ENCODE measurements at places on chromosomes 3 and 15. TPM values are rescaled to one million over a fixed set of nuclear protein-coding genes. Genes with fewer than 3 reads are reported as not detected.
A peak's percentile ranks its signal among the peaks of the same experiment; 100 is the strongest.

LMCD1 gene
- 50.0 TPM for total RNA-seq

PLSCR2 gene
- total RNA-seq, result not detected

COPB2 gene
- 549 TPM for total RNA-seq

NDN gene
- total RNA-seq, result 40.1 TPM

ANKRD63 gene
- total RNA-seq, result under 0.01 TPM

ZNF662 gene
- total RNA-seq, result 0.54 TPM

CCDC39 gene
- not detected for total RNA-seq

FGF12 gene
- not detected for total RNA-seq

SCAANT1 gene
- total RNA-seq, result not detected

HACL1 gene
- total RNA-seq, result 28.1 TPM

ABHD6 gene
- 4.7 TPM for total RNA-seq

IMP3 gene
- 42.1 TPM for total RNA-seq

CLDN18 gene
- total RNA-seq, result not detected

PLAAT1 gene
- total RNA-seq, result 0.54 TPM

DNA sequence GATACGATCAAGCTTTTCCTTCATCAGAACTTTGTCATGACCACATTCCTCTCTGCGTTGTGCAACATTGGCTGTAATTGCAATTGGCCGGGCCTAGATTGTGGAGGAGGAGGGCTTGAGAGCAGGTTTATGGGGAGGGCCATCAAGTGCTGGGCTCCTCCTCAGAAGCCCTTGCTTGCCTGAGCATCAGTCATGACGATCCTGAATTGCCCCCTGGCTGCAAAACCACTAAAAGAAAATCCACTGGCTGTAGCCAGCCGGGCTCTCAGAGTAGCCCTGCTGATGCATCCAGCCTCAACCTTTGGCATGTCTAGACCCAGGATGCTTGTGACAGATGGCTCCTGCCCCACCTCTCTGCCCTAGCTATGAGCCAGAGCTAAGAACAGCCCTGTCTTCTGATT is 13.4 kb upstream of the TRH start:
- no peak for DNase-seq

DNA sequence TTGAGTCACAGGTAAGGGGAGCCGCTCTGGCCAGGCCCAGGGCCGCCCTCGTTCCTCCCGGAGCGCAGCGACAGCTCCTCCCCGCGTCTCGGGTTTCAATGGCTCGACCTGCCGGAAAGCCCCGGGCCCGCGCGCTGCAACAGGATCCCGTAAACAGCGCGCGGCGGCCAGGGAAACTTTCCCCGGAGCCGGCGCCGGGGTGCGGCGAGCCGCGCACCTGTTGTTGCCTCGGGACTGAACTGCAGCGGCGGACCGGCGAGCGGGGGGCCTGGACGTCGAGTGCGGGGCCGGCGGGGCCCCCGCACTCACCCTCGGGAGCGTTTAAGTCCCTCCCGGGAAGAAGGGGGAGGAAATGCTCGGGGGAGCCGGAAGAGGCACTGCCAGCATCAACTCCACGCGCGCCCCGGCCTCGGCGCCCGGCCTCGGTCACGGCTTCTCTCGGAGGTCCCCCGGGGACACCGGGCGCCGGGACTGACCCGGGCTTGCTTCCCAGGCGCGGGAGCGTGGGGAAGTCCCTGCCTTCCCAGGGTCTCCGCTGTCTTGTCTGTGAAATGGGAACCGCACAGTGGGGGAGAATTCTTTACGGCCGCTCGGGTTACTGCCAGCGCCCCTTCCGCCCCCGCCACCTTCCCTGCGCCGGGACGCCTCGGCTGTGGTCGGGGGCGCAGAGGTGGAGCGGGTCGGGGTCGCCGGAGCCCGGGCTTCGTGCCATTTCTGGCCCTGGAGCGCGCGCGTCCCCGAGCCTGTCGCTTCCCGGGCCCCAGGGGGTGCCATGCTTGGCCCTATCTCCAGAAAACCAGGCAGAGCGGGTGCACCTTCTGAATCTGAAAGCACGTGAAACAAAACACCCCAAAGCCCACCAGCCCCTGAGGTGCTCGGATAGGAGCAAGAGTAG is 7.5 kb upstream of the PGPEP1L start:
- DNase-seq, result peak; percentile 72

GRCh38 chr3:18766974-18767373 is 341.8 kb upstream of the SATB1 start:
- DNase-seq, result no peak

GRCh38 chr3:53261712-53262111 is 5.9 kb upstream of the TKT start:
- DNase-seq, result no peak

DNA sequence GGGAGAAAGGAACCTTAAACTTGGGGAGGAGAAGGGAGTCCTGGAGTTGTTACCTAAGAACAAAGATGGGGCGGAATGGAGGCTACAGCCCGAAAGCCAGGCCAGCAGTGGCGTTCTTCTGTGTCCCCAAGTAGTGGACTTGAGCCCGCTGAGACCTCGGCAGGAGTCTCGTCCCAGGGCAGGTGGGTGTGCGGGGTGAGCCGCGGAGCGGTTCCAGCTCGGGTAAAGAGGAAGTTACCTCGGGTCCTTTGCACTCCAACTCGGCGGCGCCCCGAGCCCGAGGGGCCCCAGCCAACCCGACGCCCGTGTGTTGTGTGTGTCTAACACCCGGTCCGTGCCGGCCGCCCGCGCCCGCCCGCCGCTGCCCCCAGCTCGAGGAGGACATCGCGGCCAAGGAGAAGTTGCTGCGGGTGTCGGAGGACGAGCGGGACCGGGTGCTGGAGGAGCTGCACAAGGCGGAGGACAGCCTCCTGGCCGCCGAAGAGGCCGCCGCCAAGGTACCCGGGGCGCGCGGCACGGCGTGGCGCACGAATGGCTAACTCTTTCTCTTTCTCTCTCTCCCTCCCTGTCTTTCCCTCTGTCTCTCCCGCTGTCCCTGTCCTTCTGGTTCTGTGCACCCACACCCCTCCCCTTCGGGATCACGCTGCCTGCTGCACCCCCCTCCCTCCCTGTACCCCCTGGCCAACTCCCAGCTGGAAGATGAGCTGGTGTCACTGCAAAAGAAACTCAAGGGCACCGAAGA is 959 bp downstream of the TPM1 start:
- DNase-seq, result no peak

DNA sequence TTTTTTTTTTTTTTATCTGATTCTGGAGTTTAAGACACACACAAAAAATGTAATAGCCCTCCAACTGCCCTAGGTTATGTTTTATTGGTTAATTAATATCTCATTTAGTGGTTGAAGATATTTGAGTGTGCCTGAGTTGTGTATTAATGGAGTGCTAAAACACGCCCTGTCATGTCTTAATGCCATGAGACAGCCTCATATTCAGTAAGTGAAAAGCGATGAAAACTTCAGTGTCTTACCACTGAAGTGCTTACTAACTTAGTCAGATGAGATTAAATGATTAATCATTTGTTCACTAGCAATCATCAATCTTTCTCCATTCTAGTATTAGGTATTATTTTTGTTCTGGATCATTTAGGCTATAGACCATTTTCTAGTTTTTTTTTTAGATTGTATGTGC is 544.7 kb upstream of the ROBO2 start:
- DNase-seq, result no peak

DNA sequence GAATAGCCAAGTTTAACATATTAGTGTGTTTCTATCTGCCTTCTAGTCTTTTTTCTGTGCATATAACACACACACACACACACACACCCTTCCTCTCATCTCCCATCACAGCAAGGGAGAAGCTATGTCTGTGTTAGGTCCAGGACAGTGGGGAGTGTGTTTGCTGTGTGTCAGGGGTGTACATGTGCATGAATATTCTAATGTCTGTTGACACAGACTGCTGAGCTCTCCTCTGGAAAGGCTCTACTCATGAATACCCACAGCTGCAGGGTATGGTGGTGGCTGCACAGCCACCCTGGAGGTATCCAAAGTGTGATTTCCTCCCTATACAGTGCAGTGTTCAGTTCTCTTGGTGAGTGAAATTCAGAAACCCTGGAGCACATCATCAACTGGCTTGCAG is 42.9 kb downstream of the ARNT2 start:
- DNase-seq, result no peak

GRCh38 chr15:96035091-96035490 is 295.4 kb upstream of the NR2F2 start:
- DNase-seq, result no peak

- DNase-seq, result no peak
These were observed 1.8 kb upstream of the VPS8 start for GRCh38 chr3:184810146-184810545.

- no peak for DNase-seq
These were observed 245.3 kb downstream of the RPLP1 start for GRCh38 chr15:69697916-69698315.

- DNase-seq, result no peak
These were observed 5.0 kb upstream of the NCBP2 start for GRCh38 chr3:196947136-196947859.

DNA sequence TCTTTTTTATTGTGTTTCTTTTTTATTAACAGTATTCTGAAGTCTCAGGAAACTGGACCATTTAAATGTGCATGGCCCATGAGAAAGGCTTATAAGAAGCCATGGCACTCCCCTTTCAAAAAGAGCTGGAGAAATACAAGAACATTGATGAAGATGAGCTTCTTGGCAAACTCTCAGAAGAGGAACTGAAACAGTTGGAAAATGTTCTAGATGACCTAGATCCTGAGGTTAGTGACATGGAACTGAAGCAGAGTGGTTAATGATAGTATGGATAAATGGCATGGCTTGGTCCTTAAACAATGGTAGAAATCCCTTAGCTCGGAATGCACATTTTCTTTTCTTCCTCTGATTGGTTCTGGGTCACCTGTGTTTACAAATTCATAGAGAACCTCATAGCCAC is 14.9 kb downstream of the TMOD2 start:
- DNase-seq, result no peak

DNA sequence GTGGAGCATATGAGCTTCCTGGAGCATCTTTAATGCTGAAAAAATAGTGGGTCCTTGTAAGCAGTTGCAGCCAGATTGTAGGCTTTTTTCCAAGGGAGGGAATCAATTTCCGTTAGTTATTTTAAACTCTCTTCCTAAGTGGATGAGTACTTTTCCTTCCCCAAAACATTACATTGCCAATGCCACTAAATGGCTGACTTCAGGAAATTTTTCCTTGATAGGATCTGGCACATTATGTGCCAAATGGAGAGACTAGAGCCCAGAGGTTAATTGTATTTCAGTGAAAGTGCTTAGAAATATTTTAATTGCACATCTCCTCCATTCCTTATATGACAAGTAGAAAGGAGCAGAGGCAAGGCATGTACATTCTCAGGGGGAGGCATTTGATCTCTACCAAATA is 83.5 kb downstream of the TNFAIP8L3 start:
- DNase-seq, result no peak

DNA sequence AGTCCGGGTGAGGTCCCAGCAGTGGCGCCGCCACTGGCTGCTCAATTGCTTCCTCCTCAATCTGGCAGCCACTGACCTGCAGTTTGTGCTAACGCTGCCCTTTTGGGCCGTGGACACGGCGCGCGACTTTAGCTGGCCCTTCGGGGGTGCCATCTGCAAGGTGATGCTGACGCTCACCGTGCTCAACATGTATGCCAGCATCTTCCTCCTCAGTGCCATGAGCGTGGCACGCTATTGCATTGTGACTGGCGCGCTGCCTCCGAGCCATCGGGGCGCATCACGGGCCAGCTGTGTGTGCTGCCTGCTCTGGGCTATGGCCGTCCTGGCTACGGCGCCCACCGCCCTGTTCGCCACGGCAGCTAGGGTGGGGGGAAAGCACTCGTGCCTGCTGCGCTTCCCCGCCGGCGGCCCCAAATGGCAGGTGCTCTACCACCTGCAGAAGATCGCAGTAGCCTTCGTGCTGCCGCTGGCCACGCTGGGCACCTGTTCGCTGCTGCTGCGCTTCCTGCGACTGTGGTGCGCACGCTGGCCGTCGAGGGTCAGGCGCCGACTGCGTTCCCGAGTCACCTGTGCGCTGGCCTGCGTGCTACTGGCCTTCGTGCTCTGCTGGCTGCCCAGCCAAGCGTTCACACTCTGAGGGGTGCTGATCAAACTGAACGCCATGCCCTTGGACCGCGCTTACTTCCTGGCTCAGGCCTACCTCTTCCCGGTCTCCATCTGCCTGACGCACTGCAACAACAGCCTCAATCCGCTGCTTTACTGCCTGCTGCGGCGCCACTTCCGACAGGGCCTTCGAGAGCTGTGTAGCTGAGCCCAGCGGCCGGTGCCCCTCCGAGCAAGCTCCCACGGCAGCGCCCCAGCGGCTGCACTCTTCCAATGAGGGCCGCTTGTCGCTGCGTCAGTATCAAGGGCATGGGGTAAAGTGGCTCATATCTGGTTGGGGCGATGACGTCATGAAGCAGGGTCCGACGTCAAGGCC is 20.3 kb upstream of the ADAMTS7 start:
- no peak for DNase-seq

- DNase-seq, result no peak
These were observed 6.3 kb upstream of the ADAMTS9 start for GRCh38 chr3:64694114-64694513.

DNA sequence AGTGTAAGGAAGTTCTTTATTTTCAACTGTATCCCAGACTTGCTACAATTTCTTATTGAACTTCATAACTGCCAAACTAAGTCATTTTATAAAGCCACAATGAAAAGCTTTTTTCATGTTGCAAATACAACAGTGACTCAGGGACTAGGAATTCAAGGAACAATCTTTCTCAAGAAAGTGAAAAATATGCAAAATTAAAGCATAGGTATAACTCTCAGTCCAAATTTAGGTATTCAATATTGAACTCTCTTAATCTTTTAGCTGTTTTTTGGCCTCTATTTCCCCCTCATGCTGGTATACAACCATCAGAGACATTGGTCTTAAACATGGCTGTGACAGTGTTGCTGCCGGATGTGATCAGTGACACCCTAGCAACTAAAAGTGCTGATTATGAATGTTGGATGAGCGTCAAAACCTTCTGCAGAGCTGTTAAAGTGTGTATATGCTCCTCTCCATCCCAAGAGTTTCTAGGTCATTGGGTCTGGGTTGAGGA is 476.9 kb downstream of the ZNF385D start:
- peak; percentile 17 for DNase-seq

GRCh38 chr3:72628065-72628464 is 220.2 kb downstream of the SHQ1 start:
- DNase-seq, result no peak

Data from IMR-90 (cell line).